ENCODE measurements at places on chromosomes 3 and 15.

- no peak for DNase-seq
Measured at GRCh38 chr3:68135067-68135466, 480.7 kb upstream of the SUCLG2 start.

- DNase-seq = no peak
Measured at GRCh38 chr3:107401301-107401700, 24.1 kb downstream of the CCDC54 start.

GRCh38 chr15:89326316-89326715 lies 8.3 kb downstream of the POLG start:
- DNase-seq = no peak

DNA sequence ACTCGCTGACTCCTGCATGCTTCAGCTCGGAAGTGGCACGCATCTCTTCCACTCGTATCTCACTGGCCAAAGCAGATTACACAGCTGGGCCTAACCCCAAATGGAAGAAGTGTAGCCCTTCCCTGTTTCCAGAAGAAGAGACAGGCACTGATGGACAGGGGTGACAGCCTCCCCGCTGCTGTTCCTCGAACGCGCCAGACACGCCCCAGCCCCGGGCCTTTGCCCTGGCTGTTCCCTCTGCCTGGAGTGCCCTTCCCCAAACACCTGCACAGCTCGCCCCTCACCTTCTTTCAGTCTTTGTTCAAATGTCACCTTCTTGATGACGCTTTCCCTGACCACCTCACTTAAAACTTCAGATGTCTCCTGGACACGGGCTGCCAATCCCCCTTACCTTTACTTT lies 26.0 kb upstream of the CYP11A1 start:
- DNase-seq = no peak

- DNase-seq = no peak
Measured at GRCh38 chr3:180594631-180595558, 7.1 kb upstream of the TTC14 start.

GRCh38 chr3:48023377-48023776 lies 7.2 kb upstream of the MAP4 start:
- no peak for DNase-seq

DNA sequence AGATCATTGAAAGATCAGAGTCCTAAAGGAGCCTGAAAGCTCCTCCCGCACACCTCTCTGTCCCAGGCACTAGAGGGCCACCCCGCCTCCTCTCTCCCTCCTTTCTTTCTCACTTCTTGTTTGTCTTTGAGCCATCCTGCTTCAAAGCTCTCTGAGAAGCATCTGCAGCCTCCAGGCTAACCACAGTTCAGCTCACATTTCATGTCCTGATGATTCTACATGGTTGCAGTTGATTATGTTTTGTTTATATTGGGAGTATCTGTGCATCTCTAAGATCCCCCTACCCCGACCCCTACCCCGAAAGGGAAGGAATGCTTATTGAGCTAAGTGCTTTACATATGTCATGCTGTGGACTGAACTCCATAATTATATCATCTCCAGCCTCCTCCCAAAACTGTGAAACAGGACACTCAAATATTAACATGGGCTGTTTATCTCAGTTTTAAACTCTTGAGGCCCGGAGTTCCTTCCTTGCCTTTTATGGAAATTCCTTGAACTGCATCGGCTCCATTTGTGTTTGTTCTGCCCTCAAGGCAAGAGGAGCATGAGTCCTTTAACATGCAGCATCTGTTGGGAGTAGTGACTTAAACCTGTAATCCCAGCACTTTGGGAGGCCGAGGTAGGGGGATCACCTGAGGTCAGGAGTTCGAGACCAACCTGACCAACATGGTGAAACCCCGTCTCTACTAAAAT lies 30.9 kb downstream of the MGLL start:
- no peak for DNase-seq

GRCh38 chr3:155957412-155957880 lies 87.0 kb downstream of the GMPS start:
- DNase-seq = no peak

DNA sequence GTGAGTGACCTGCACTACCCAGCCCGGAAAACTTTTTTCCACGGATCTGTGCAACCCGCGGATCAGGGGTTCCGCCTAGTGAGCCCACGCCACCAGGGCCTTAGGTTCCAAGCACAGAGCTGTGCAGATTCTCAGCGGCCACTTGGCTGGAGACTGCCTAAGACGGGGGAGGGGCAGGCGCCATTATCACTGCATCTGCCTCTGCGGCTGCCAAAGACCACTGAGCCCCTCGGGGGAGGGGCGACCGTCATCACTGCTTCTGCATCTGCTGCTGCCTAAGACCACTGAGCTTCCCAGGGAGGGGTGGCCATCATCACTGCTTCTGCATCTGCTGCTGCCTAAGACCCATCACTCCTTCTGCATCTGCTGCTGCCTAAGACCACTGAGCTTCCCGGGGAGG lies 460.2 kb downstream of the OCA2 start:
- DNase-seq = no peak

DNA sequence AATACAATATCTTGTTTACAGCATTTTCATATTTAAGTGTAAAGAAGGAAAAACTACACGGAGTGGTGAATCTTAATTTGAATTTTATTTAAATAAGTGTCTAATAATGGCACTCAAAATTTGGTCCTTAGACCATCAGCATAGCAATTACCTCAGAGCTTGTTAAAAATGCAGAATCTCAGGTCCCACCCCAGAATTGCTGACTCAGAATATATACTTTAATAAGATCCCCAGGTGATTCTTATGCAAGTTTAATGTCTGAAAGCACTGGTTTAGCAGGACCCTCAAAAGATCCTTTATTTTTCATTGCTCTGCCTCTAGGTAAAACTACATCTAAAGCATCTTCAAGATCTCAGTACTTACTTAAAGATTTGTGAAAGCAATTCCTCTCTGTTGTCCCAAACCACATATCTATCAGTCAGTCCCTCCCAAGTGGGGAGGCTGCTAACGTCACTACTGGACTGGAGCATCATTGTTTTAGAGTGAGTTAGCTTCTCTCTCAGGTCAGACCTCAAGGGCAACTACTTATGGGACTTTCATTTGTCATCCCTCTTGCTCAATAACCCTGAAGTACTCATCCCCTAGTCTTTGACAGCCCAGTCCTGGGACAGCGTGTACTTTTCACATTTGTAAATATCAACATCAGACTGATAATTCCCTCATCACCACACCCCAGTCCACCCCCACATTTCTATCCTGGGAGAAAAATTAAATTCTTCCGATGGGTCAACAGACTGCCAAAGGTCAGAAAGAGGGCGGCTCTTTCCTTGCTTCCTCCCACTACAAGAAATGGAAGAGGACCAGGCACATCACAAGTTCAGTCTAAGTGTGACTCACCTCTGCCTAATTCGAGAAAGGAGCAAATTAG lies 76.7 kb downstream of the CBLB start:
- peak; percentile 78 for DNase-seq

GRCh38 chr15:96234109-96234892 lies 96.2 kb upstream of the NR2F2 start:
- no peak for DNase-seq

DNA sequence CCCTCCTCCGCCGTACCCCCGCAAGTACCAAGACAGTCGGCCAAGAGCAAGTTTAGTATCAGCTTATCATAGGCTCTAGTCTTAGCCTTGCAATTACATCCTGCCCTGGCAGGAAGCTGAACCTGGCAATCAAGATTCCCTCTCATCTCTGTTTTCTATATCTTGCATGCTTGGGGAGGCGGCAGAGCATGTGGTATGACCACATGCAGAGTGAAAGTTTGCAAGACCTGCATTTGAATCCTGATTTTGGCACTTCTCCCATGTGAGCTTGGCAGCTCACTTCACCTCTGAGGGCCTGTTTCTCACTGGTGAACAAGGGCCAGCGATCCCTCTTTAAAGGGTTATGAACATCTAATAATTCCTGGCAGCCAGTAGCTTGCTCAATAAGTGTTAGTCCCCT lies 106.1 kb upstream of the FRMD4B start:
- no peak for DNase-seq

GRCh38 chr3:95356764-95357501 lies 1294.1 kb downstream of the NSUN3 start:
- DNase-seq = no peak

DNA sequence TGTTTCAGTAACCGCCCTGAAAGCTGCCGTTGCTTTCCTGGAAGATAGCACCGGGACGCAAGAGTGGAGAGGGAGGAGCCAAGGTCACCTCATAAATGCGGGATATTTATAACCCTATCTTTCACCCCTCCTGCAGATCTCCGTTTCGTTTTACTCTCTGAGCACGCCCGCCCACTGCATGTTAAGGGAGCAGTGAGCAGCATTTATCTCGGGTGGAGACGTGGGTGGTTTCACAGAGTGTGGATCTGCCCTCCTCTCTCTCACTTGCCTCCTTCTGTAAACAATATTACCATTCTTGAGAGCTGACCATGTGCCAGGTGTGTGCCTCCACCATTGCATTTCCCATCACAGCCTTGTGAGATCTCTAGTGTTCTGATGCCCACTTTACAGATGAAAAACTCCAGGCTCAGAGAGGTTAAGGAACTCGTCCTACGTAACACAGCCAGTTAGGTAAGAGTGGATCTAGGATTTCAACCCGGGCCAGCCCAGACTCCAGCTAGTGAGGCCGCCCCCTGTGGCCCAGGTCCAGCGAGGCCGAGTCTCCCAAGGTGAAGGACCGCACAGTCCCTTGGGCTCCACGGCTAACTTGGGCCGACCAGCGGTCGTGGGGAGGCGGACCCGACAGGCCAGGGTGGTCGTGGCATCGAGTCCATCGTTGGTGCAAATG lies 16.9 kb upstream of the SEMA4B start:
- DNase-seq = peak; percentile 86

- no peak for DNase-seq
Measured at GRCh38 chr15:59268168-59268851, 61.7 kb downstream of the LDHAL6B start.

DNA sequence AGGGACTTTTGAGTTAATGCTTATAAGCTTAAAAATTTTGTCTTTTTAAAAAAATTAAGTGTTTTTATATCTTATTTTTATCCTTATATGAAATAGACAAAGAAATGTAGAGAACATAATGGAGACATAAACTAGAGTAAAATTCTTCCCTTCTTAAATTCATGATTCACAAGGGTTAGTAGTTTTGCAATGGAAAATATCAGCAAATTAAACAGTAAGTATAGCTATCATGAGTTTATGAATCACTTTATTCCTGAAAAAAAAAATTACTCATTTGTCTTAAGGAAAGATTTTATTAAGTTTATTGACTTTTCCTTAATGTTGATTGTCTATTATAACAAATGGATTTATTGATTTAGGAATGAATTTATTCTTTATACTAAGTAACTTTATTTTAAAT lies 4.3 kb downstream of the ATP6V1A start:
- DNase-seq = no peak

DNA sequence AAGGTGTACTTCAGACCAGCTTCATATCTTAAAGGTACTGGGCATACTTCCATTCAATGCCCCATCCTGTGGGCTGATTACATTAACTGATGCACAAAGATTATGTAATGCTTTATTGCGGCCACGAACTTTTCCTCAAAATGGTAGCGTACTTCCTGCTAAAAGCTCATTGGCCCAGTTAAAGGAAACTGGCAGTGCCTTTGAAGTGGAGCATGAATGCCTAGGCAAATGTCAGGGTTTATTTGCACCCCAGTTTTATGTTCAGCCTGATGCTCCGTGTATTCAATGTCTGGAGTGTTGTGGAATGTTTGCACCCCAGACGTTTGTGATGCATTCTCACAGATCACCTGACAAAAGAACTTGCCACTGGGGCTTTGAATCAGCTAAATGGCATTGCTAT lies 3.4 kb downstream of the SKIL start:
- no peak for DNase-seq

- peak; percentile 76 for DNase-seq
Measured at GRCh38 chr15:61653110-61653509, 407.1 kb downstream of the VPS13C start.

DNA sequence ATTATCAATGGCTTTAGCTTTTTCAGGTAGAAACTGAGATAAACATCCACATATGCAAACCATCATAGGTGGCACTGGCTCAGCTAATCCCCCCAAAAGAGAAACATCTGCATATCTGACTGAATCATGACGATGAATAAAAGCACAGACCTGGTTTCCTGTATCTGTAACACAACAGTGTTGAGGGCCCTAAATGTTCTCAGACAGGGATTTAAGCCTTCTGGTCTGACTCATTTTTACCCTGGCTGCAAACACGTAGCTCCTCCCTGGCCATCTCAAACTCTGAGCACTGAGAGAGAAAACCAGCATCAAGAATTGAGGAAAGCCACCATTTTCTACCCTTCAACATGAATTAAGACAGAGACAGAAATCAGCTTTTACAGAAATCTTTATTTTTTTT lies 35.2 kb downstream of the GLB1 start:
- no peak for DNase-seq

DNA sequence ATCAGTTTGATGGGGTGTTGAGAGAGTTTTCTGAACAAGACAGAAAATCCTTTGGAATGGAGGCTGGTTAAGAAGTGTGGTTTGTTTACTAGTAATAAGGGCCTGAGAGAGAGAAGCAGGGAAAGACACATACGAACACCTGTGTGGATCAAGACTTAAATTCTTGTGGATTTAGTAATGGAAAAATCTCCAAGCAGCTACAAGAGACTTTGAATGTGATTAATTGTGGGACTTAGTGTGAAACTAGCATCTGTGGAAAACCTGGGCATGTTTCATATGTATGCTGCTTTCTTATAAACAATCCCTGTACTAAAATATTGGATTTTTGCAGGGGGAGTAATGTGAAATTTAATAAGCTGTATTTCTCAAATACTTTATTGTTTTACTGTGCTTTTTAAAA lies 399.1 kb downstream of the SI start:
- DNase-seq = no peak

Measured in left cardiac atrium (tissue), 4 donors.